ENCODE measurements at places on chromosomes 5 and 9. TPM values are rescaled to one million over a fixed set of nuclear protein-coding genes. Genes with fewer than 3 reads are reported as not detected.

DNA sequence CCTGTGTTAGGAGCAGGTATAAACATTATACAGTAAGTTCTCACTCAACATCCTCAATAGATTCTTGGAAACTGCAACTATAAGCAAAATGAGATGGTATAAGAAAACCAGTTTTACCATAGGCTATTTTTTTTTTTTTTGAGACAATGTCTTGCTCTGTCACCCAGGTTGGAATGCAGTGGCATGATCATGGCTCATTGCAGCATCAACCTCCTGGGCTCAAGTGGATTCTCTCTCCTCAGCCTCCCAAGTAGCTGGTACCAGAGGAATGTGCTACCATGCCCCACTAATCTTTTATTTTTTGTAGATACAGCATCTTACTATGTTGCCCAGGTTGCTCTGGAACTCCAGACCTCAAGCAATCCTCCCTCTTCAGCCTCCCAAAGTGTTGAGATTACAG lies 50.1 kb upstream of the ADRB2 start:
- DNase-seq: no peak

- DNase-seq: no peak
Observed at GRCh38 chr9:73260506-73260905, 108.8 kb downstream of the ANXA1 start.

The IFNA21 gene
- not detected for total RNA-seq

DNA sequence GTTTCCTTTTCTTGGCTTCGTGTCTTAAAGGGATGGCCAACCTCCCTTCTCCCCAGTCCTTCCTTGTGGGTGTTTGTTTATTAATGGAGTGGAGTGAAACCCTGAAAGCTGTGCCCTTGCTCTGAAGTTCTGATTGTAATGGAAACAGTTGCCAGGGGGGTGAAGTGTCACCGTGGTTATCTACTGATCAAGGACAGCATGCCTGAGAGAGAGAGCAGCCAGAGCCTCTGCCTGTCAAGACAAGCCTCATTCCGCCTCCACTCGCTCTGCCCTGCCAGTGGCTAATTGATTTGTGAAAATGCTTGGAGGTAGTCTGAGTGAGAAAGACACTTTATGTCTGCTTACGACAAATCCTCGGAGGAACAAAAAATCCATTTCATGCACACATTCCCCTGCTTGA lies 143.7 kb upstream of the SLC30A5 start:
- no peak for DNase-seq

- DNase-seq: no peak
Observed at GRCh38 chr5:981456-981855, 27.1 kb upstream of the NKD2 start.

DNA sequence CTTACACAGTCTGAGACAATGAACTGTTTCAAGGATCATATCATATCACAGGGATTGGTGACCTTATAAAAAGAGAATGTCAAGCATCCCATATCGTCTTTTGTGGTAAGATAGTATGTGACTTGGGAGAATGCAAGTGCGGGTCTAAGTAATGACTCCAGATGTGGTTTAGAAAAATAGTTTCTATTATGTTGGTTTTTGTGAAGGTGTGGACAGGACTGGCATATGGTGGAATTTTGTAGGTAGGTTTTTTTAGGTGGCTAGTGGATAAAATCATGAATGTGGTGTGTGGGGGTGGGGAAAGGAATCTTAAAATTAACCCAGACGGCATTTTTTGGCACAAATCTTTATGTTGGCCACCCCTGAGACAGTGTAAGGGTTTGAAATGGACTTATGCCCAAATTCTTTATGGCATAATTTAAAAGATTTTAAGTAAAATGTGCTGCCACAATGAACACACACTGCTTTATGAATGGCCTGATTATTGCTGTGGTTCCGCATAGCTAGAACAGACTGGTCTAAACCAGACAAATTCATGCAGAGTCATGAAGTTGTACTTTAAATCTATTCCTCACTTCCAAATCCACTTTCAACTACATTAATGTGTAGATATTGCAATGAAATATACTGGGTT lies 204.8 kb upstream of the HAPLN1 start:
- DNase-seq: no peak

- no peak for DNase-seq
Observed at GRCh38 chr9:35717132-35717870, 14.7 kb downstream of the TLN1 start.

DNA sequence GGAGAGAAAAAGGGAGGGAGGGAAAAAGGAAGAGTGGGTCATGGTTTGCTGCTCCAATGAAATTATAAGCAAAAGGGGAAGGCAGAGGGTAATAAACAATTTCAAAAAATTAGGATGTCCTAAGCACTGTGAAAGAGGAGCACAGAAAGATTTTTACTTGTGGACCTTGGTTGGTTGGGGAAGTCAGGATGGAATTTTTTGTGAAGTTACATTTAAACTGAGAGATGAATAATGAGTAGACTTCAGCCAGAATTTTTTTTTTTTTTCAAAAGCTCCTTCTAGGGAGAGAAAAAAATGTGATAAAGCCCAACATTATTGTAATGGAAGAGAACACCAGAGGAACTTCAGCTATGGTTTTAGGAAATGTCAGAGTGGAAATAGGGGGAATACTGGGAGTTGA lies 515.9 kb upstream of the PAPPA start:
- no peak for DNase-seq

The MYMK gene
- not detected for total RNA-seq

The PCDHA7 gene
- total RNA-seq: not detected

DNA sequence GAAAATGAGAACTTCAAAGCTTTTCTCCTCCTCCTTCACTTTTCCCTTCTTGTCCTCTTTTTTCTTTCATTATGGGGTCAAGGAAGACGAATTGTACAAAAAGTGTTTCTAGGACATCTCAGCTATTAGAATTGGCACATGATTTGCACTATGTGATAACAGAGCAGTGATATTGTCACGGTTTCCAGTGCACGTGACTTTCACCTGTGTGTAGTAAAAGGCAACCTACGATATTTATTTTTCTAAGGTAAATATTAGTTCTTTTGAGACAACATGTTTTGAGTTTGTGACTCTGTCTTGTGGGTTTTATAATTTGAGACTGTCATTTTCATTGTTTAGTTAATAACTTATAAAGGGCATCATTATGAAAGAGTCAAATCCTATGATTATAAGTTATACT lies 213.1 kb downstream of the PSAT1 start:
- no peak for DNase-seq

DNA sequence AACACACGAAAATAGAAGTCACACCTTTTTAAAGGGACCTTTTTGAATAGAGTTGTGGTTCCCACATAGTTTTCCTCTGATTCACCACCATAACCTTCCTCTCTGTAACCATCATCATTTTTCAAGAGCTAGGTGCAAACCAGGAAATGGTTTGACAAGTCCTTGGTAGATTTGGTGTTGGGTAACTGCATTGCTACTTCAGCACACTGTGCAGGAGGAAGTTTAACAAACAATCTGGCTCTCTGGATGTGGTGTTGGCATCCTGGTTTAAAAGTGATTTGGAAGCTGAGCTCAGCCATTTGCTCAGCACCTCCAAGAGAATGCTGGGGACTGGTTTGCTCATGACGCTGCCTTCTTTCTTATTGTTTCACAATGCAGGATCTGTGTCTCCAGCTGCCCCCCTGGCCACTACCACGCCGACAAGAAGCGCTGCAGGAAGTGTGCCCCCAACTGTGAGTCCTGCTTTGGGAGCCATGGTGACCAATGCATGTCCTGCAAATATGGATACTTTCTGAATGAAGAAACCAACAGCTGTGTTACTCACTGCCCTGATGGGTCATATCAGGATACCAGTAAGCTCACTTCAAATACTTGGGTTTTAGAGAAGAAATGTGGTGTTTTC lies 213.1 kb downstream of the RFK start:
- DNase-seq: no peak

DNA sequence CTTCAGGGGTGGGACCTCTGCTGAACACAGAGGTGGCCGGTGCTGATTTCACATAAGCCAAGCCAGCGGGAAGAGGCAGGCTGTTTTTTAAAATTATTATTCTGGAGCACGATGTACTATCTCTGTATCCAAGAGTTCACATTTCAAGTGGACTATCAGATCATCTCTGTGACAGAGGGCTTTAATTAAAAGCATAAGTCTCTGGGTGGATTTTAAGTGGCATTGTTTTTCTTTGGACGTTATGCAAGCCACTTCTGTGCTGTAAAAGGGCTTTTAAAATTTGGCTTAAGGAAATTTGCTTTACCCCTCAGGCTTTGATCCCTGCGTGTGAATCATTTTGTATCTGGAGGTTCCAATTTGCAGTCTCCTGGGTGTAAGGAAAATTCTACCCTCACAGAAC lies 124.7 kb downstream of the PALM2AKAP2 start:
- DNase-seq: no peak

The CAPSL gene
- total RNA-seq: not detected

DNA sequence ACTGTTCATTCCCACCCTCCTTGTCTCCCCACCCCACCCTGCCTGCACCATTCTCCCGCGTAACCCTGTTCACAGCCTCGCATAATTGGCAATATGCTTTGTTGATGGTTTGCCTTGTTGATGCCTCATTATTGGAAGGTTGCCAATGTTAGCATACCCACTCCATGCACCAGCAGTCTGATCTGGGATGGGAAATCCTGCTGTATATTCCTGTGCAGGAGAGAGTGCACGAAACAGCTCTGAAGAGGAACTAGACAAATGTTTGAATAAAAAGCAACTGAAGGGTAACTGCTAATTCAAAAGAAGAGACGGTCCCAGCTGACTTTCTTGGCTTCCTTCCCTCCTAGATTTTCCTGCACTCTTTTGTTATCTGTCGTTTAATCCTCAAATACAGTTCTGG lies 271.7 kb upstream of the TLE4 start:
- DNase-seq: no peak

- no peak for DNase-seq
Observed at GRCh38 chr9:15086778-15087324, 176.6 kb upstream of the FREM1 start.

The ABLIM3 gene
- 42.1 TPM for total RNA-seq

The GMCL2 gene
- not detected for total RNA-seq

The CCDC192 gene
- not detected for total RNA-seq

The RMRP gene
- 22,385 TPM for total RNA-seq

The IL4 gene
- total RNA-seq: not detected

DNA sequence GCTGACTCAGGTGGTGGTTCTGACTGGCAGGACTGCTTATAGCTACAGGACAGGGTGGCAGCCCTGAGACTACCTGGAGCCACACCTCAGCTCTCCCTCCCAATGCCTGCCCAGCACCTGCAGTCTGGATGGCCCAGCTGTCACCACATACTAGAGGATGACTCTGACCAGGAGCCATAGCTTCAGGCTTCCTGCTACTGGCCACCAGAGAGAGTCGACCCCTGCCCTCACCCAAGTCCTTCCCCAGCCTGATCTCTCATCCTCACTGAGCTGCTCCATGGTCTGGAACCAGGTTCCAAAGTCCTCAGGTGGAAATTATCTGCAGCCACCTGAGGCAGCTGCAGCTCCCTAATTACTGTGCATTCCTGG lies 25.6 kb upstream of the TDRD7 start:
- DNase-seq: no peak

DNA sequence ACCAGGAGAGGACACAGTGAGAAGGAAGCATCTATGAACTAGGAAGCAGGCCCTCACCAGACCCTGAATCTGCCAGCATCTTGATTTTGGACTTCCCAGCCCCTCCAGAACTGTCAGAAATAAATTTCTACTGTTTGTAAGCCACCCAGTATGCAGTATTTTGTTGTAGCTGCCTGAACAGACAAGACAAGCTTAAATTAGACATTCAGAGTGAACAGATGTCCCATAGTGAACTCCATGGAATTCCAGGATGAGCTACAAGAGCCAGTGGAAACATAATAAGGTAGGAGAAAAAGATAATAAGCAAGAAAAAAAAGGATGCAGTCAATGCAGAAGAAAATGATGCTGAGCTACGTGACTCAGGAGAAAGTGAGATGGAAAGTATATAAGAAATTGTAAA lies 47.8 kb upstream of the MAMDC2 start:
- DNase-seq: no peak

DNA sequence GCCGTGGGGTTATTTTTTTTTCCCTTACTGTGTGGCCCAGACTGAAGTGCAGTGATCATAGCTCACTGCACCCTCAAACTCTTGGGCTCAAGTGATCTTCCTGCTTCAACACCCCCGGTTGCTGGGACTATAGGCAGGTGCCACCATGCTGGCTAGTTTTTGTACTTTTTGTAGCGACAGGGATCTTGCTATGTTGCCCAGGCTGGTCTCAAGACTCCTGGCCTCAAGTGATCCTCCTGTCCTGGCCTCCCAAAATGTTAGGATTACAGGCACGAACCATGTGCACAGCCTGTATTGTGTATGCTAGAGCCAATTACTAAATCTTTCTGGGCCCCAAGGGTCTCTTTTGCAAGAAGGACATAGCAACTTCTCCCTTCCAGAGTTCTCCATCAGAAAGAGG lies 23.1 kb downstream of the GALNT10 start:
- DNase-seq: no peak

DNA sequence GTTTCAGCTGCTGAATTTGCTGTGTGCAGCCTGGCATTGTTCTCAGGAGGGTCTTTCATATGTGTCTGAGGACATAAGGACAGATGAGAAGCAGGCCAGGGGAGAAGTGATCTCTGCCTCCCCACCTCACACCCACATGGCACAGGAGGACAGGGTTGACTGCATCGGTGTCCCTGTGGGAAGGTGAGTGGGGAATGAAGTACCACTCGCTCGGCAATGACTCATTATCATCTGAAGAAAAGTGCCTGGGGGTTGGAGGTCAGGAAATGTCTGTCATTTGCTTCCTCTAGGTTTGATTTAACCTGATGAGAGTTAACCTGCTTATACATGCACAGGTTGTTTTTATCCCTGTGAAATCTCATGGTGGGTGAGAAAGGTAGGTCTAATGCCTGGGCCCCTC lies 195.0 kb downstream of the GADD45G start:
- no peak for DNase-seq

DNA sequence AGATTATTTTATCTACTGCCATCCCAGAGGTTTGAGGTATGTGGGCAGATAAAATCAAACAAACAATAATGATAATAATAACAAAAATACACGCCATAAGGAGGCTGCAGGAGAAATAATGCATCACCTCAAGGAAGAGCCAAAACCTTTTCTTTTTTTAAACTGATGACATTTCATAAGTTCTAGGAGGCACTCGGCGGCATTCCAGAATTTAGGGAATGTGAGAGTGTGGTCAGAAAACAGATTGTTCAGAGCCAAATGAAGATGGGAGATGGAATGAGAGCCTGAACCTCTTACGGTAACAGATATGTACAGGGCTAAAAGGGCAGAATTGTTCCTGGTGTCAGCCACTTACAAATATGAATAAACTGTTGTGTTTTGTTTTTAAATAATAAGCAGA lies 615.0 kb upstream of the CHD1 start:
- no peak for DNase-seq

GRCh38 chr9:17075146-17075757 lies 59.6 kb upstream of the CNTLN start:
- no peak for DNase-seq

The GOLM1 gene
- 108 TPM for total RNA-seq

The DCANP1 gene
- total RNA-seq: not detected

The SPATA31A5 gene
- not detected for total RNA-seq

The PTTG1 gene
- 139 TPM for total RNA-seq

The IFNA13 gene
- not detected for total RNA-seq

GRCh38 chr9:131545003-131545785 lies at the start of gene PRRT1B:
Gene PRRT1B (plus strand): TSS chr9:131545523. CDS start chr9:131545616, 93 bp downstream.
- no peak for DNase-seq
